HTR-8/SVneo (cell line): ENCODE measurements at places on chromosomes 11 and 22.

GRCh38 chr11:121341609-121342008 lies 49.0 kb downstream of the SC5D start:
- no peak for DNase-seq

DNA sequence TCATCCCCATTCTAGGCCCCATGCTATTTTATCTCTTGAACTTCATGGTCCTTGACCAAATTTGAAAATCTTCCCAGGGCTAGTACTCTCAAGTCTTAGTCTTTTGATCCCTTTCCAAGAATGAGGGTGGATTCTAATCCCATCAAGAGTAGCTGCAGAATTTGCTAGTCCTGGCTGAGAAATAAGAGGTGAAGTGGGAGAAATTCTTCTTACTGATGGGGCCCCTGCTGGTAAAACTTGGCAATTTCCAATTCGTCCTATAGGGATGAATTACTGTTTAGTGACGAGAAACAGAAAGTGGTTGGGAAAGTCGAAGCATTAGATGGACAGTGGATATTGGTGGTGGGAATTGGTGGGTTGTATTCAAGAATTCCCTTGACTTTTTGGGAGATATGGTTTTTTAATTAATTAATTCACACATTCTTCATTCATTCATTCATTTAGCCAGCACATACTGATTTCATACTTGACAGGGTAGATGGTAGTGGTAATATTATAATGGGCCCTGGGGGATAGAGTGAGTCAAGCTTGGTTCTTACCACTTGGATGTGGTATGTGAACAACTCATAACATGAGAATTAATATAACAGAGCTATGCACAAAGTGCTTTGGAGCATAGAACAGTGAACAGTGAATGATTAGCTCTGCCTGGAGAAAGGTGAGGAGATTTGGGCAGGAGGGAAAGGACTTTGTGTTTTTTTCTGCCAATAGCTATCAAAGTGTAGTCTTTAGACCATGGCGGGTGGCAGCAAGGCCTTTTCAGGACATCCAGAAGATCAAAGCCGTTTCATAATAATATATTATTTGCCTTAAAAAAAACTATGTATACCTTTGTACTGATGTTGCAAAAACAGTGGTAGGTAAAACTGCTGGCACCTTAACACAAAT lies 103.8 kb downstream of the STIM1 start:
- DNase-seq: peak; percentile 43

DNA sequence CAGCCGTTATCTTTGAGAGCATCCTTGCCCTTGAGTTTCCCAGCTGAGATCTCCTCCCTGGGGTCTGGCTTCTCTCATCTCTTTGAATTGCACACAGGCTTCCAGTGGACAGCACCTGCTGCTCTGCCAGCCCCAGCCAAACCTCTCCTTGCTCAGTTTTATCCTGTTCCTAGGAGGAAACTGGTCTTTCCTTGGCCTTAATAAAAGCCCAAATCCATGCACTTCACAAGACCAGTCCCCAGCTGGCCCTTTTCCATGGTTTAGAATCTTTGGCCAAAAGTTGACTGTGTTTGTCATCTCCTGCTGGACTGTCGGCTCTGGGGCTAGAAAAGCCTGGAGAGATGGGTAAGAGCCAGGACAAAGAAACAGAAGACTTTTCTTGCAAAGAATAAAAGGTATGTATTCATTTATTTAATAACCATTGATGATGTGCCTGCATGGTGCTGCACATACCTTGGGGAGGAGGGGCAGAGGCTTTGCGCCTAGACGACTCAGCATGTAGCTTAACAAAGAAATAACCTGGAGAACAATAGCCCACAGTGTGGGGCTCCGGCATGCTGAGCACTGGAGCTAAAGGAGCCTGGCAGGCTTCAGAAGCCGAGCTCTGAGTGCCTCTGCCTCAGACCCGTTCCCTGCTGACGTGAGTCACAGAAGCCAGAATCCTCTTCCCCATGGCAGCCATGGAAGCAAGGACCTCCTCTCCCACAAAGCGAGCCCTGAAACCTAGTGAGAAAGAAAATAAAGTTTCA lies 319.3 kb upstream of the B3GAT1 start:
- no peak for DNase-seq

DNA sequence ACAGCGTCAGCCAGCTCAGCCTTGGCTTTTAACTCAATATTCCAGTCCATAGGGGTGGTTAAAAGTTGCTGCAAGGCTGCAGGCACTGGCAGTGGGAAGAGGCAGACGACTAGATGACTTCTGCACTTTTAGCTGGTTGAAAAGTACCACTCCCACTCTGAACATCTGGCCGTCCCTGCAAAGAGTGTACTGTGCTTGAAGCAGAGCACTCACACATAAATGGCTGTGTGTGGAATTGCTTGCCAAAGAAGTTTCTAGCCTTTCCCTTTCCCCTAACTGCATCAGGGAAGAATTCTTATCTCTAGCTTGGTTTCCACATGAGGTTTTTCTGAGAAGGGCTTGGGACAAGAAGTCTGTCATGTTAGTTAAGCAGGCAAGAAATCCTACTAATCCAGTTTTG lies 5.1 kb upstream of the PHLDB1 start:
- no peak for DNase-seq

DNA sequence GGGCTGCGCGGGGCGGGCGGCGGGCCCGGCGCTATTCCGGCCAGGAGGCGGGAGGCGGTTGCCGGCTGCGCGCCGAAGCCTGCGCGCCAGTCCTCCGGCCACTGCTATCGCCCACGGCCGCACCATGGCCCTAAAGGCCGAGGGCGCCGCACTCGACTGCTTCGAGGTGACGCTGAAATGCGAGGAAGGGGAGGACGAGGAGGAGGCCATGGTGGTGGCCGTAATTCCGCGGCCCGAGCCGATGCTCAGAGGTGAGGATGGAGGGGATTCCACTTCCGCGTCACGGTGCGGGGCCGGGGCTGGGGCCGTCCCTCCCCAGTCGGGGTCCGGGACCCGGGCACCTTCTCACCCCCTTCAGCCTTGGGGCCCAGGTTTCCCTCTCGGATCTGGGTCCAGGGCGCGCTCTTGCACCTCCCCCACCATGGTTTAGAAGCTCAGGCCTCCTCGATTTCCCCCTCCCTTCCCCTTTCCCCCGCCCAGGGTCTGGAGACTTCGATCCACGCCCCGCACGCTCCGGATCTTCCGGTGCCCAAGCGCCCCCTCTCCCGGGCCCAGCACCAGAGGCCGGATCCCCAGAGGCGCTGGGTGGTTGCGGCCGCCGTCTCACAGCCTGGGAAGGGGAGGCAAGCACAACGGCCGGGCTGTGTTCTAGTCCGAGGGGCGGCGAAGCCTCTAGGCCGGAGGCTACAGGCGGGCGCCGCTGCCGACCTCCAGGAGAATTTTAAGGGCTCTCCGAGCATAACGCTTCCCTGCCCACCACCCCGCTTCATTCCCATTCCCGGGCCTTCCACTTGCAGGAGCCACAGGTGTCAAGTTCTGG lies 517 bp downstream of the SPINDOC start:
- peak; percentile 37 for DNase-seq

DNA sequence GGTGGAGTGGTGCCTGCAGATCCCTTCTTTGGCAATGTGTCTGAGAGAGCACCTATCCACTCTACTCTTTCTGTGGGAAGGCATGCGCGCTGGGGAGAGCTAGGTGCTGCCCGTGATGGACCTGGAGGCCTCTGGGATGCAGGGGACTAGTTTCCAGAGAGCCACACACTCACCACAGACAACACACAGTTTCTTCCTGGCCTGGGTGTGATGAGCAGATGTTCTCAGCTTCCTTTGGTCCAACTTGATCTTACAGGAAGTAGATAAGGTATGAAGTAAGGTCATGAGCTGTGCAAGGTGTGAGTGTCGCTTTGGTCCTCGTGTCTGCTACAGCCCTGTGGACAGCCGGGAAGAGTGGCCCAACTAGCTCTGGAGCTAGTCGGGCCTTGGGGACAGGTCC lies 27.3 kb upstream of the SUSD2 start:
- DNase-seq: no peak

DNA sequence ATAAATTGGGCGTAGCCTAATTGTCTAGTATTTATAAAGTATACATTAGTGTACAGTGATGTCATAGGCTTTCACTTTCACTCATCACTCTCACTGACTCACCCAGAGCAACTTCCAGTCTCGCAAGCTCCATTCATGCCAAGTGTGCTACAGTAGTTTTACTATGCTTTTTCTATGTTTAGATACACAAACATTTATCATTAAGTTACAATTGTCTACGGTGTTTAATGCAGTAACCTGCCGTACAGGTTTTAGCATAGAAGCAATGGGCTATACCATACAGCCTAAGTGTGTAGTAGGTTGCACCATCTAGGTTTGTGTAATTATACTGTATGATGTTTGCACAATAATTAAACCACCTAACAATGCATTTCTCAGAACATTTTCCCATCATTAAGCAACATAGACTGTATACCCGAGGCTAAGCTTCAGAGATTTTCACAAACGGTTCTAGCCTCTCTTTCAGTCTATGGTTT lies 17.5 kb downstream of the OR9G1 start:
- no peak for DNase-seq

- DNase-seq: no peak
Measured at GRCh38 chr11:119118946-119119345, 2.4 kb upstream of the HINFP start.

DNA sequence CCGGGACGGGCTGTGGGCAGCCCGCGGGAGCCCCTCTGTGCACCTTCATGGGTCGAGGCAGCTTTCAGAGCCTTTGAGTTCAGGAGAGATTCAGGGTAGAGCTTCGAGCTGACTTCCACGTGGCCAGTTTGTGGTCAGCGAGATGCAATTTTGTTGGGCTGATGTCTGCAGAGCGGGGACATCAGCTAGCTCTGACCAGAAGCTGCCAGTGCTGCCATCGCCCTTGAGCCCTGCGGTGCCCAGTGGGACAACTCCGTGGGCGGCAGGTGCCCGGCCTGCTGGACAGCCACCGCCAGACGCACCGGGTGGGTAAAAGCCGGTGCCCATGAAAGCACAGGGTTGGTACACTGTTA lies 719 bp downstream of the TALDO1 start:
- DNase-seq: no peak
